Adipose tissue (tissue), 3 donors: ENCODE measurements at places on chromosomes 4 and X. TPM values are rescaled to one million over a fixed set of nuclear protein-coding genes. Genes with fewer than 3 reads are reported as not detected.

Gene WDR44
- polyA plus RNA-seq = 5.6 TPM

Gene SAGE1
- polyA plus RNA-seq = not detected

Gene KLB
- polyA plus RNA-seq = 3.9 TPM

Gene CSN1S1
- polyA plus RNA-seq = 0.35 TPM

Gene UXT
- 108 TPM for polyA plus RNA-seq

Gene GUCY1A1
- polyA plus RNA-seq = 4.1 TPM

Gene HTRA3
- 41.8 TPM for polyA plus RNA-seq
